ENCODE measurements at places on chromosomes 13 and 19.

DNA sequence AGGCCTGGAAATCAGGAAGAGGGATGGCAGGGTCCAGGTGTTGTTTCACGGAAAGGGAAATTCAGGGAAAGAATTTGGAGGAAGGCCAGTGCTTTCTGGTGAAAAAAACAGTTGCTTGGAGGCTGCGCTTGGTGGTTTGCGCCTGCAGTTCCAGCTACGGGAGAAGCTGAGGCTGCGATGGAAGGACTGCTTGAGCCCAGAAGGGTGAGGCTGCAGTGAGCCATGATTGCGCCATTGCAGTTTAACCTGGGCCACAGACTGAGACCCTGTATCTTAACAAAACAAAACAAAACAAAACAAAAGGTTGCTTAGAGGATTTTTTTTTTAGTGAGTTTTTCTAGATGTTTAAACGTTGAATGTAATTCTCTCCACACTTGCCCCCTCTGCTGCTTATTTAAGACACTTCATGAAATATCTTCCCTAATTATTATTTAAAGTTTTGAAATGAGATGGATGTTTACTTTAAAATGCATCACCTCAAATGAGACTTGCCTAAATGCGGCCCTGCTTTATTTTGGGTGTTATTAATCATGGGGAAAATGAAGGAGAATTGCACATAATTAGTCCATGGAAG is 75.4 kb upstream of the TRPC4 start:
- DNase-seq: no peak

GRCh38 chr13:79419365-79419764 is 13.3 kb upstream of the RBM26 start:
- no peak for DNase-seq

GRCh38 chr13:112346899-112347229 is 29.3 kb upstream of the SPACA7 start:
- DNase-seq: no peak

GRCh38 chr19:37243206-37243632 is 25.2 kb downstream of the ZNF383 start:
- DNase-seq: no peak

DNA sequence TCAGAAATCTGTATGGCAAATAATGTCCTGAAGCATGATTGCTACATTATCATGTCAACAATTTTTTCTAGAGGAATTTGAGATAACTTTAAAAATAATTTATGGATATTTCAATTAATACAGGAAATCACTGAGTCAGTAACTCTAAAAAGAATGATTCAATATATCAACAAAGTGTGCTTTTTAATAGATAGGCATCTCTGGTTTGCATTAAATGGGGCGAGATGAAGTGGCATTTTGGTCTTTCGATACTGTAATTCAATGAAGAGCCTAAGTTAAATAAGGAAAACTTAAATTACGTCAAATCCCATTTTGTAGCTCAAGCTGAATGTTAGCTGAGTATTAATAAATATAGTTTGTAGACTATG is 342.8 kb downstream of the DACH1 start:
- no peak for DNase-seq

DNA sequence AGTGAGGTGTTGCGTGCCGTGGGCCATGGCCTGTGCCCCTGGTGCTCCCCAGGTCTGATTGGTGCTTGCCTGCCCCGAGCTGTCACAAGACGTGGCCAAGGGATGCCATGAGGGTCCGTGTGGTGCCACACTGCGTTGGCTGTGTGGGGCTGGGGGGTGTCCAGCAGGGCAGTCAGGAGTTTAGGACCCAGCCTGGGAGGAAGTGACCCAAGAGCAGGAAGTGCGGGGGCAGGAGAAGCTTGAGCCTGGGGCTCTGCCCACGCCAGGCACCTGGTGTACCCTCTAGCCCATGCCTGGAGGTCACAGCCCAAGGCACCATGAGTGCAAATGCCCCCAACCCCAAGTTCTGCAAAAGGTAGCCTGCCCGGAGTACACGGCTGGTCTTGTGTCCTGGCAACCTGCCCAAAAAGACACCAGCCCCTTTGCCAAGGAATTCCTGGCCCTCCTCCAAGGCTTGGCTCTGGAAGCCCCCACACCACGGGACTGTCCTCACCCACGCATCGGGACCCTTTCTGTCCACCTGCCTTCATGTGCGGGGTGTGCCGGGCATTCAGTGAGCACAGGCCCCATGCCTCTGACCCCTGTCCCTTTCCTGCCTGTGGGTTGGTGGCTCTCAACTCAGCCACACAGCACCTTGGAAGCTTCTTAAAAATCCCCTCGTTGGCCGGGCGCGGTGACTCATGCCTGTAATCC is 24.9 kb downstream of the MPND start:
- no peak for DNase-seq

GRCh38 chr13:98549728-98550317 is 27.1 kb downstream of the STK24 start:
- no peak for DNase-seq

DNA sequence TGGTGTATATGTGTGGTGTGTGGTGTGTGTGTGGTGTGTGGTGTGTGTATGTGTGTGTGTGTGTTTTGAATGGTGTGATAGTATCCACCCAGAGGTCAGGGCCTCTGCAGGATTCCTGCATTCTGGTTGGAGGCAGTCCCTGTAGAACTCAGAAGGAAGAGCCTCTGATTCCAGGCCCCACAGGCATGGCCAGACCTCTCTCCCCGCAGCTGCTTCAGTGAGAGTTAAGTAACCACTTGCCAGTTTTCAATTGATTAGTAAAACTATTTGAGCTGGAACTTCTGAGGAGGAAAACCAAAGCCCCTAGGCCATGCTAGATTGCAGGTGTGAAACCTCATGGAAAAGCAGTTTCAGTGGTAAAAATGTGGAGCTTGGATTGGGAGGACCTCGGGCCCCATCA is 2.1 kb downstream of the ATP12A start:
- DNase-seq: no peak

DNA sequence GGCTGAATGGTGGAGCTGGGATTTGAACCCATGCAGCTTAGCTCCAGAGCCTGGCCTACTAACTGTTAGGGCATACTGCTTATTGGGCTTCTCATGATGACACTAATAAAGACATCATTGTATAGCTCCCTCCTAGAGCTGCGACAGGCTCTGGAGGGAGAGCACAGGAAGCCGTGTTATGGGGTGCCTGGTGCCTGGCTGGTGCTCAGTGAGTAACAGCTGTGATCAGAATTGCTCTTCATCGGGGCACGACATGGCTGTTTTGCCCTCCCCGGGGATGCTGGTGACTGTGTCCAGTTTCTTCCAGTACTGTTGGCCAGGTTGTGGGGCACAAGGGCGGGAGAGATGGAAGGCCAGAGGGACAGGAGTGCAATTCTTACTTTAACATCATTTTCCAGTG is 5.1 kb downstream of the LYPD5 start:
- DNase-seq: no peak

- DNase-seq: no peak
Measured at GRCh38 chr13:110269509-110270185, 37.3 kb downstream of the COL4A1 start.

DNA sequence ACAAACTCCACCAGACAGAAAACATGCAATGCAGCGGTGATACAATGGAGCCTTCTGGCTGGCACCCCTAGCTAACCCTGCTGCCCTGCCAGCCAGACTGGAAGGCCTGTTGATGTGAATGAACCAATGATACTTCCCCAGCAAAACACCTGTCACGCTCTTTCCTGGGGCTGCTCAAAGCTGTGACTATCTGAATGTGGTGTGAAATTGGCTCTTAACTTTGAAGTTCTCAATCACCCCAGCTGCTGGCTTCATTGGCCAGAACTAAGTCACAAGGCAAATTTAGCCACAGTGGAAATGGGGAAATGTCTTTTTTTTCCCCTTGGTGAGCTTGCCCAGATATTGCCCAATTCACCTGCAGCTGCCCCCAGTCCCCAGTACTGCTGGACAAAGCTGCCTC is 147.3 kb downstream of the SLC7A1 start:
- DNase-seq: no peak

GRCh38 chr13:103133556-103133955 is 67.3 kb upstream of the SLC10A2 start:
- DNase-seq: no peak

DNA sequence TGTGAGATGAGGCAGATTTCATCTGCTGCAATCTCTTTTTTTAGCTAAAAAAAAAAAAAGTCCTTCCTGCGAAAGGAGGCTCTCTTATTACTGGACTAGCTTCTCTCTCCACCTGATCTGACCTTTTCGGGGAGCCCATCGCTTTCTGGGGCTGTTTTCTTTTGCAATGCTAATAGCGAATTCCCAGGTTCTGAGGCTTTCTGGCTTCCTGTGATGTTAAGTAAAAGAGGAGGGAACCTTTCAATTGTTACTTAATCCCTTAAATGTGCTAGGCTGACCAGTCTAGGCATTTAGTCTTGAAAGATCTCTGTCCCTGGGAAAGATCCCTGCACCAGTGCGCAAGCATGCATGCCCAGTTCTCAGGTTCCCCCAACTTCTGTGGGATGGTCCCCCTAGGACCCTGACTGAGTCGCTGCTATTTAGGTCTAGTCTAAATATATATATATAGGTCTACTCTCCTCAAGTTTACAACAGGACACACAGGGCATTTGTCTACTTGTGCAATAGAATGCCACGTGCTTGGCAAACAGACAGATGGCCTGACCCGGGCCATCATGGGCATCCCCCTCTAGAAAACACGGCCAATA is 224.7 kb downstream of the ZNF536 start:
- no peak for DNase-seq

DNA sequence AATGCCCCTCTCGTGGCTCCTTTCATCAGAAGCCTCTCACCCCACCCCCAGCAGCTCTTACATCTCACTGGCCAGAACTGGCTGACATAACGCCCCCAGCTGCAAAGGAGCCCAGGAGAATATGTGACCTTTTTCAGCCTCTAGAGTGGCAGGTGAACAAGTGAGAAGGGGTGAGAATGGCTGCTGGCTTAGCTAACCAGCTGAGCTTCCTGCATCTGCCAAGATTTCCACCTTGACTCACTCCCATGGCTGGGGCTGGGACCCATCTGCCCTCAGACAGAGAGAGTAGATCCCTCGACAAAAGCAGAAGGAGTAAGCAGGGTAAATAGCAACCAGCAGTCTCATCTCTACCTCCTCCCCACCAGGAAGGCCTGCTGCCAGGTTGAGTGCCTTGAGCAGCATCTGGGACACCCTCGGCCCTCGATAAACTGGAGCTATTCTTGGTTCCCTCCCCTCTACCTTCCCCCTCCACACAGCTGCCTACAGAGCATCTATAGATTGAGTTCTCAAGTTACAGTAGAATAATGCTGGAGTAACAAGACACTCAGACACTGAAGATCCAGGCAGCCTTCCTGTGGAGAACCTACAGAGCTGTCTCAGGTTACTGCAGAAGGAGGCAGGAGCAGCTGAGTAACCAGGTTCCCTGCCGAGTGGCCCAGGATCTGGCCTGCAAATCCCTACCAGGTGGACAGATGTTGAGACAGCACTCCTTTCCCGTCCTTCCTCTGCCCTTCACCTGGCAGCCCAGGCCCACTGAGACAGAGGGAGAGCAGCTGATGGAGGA is 15.5 kb downstream of the KASH5 start:
- DNase-seq: no peak

DNA sequence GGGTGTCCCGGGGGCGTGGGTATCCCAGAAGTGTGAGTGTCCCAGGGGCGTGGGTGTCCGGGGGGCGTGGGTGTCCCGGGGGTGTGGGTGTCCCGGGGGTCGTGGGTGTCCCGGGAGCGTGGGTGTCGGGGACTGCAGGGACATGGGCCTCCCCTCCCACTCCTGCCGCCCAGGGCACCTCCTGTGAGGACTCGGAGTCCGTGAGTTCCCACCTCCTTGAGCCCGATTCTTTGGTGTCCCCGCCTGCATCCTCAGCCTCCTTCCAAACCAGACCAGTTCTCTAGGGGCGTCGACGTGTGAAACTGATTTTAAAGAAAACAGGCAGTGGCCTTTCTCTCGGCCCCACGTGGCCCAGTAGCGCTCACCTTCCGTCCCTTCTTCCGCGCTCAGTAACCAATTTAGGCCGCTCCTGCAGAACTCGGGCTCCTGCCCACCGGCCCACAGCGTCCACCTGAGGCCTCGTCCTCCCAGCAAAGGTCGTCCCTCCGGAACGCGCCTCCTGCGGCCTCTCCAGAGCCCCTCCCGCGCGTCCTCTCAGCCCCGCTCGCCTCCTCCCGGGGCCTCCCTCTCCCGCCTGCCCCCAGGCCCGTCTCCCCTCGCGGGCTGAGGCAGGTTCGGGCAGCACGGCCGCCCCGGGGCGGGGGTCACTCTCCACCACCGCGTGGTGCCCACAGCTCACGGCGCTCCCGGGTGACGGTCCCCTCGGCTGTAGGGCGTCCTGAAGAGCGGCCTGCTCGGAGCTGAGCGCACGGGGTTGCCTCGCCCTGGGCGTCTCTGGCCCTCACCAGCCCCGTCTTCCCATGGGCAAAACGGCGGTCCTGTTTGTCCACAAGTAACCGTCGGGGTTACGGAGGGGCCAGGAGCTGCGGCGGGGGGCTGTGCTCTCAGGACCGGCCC is 3.8 kb downstream of the F7 start:
- DNase-seq: no peak

DNA sequence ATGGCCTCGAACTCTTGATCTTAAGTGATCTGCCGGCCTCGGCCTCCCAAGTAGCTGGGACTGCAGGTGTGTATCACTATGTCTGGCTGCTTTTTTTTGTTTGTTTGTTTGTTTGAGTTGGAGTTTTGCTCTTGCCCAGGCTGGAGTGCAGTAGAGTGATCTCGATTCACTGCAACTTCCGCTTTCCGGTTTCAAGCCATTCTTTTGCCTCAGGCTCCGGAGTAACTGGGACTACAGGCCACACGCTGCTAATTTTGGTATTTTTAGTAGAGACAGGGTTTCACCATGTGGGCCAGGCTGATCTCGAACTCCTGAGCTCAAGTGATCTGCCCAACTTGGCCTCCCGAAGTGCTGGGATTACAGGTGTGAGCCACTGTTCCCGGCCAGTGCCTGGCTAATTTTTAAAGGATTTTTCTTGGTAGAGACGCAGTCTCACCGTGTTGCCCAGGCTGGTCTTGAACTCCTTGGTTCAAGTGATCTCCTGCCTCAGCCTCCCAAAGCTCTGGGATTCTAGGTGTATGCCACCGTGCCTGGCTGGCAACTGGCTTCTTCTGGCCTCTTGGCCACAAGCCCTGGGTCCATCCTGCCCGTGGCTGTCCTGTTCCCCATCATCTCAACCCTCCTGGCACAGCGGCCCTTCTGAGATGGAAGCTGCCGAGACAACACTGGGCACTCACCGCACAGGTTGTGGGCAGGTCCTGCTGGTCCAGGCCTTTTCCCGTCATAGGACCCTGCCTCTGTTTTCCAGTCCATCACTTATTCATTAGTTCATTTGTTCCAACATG is 11.5 kb downstream of the TECR start:
- DNase-seq: no peak

Data from Right ventricle myocardium inferior (tissue), 1 donor.